ENCODE measurements at places on chromosomes 11 and 22. TPM values are rescaled to one million over a fixed set of nuclear protein-coding genes. Genes with fewer than 3 reads are reported as not detected.

DNA sequence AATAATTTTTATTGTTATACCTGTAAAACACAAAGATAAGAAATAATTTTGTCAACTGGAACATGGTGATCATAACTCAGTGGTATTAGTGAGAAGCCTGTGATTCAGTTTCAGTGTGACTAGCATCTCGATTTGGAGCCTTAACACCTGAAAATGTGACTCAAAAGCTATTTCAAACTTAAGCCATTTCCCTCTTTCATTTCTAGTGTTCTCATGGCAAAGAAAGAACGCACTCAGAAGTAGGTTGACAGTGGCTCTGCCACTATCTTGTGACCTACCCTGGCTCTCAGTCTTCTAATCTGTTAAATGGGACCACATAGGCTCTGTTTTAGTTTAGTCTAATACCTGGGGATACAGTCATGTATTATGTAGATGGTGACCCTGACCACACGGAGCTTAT is 62.7 kb downstream of the ISX start:
- no peak for DNase-seq

GRCh38 chr11:78786746-78787145 is 212.1 kb upstream of the NARS2 start:
- no peak for DNase-seq

The FREY1 gene
- not detected for total RNA-seq

DNA sequence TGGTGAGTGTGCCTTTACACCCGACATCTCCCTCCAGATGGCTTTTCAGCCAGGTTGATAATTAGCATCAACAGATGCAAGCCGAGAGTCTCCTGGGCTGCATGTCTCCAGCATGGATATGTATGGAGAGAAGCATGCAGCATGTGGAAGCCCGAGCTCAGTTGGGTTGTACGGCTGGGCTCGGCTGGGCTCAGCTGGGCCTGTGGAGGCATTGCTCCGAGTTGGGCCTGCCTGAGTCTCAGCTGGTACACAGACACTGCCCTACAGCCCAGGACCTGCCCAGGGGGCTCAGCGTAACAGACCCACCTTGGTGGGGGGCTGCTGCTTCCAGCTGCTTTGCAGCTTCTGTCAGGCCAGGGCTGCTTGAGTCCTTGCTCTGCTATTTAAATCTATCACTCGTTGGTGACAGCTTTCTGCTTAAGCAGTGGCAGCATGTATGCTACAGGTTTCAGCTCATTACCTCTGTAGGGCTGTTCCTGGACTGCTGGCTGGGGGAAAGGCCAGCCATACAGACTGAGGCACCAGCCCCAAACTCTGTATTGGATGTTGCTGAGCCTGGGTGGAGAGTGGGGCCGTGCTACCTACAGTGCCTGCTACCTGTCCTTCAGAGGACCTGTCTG is 115.5 kb downstream of the TEAD1 start:
- no peak for DNase-seq

GRCh38 chr11:71962428-71963038 is 33.7 kb downstream of the RNF121 start:
- DNase-seq: no peak

Measured in left ventricle myocardium inferior (tissue), 1 donor.